ENCODE measurements at places on chromosomes 1 and 21.

GRCh38 chr1:34781844-34782391, 904 bp downstream of the GJB3 start:
- DNase-seq: no peak

DNA sequence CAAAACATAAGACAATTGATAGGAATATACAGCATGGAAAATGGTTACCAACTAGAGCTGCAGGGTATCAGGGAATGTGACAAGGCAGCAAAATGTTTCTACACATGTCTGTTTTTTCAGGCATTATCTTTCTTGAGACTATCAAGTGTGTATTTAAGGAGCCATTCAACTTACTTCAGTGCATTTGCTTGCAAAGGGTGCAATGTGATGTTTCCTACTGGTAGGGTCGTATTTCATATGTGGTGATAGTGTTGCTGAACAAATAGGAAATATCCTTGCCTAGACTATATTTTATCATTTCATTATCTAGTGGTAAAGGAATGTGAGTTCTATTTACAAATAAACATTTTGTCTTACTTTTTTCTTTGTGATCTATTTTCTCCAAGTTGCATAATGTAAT, 42.4 kb downstream of the PTPRC start:
- DNase-seq: no peak

DNA sequence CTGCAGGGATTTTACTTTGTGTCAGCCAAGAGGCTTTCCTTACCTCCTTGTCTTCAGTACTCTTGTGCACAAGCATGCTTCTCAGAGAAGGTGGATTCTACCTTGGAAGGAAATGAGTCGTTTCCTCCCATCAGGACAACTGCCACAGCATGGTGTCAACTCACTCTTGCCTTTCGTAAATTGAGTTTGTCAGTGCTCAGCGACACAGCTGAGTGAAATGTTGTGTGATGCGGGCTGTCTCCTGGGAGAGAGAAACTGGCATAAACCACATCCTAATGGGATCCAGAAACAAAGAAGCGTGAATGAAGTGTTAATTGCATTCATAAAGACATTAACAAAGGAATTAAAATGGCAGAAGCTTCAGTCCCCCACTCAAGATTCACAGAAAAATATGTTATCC, 51.5 kb upstream of the SLC22A15 start:
- DNase-seq: no peak

- no peak for DNase-seq
Measured at GRCh38 chr1:84996846-84997666, at the start of gene MCOLN2. TSS of gene MCOLN2 (minus strand) at chr1:84997113. CDS start at chr1:84996872, 241 bp downstream.

DNA sequence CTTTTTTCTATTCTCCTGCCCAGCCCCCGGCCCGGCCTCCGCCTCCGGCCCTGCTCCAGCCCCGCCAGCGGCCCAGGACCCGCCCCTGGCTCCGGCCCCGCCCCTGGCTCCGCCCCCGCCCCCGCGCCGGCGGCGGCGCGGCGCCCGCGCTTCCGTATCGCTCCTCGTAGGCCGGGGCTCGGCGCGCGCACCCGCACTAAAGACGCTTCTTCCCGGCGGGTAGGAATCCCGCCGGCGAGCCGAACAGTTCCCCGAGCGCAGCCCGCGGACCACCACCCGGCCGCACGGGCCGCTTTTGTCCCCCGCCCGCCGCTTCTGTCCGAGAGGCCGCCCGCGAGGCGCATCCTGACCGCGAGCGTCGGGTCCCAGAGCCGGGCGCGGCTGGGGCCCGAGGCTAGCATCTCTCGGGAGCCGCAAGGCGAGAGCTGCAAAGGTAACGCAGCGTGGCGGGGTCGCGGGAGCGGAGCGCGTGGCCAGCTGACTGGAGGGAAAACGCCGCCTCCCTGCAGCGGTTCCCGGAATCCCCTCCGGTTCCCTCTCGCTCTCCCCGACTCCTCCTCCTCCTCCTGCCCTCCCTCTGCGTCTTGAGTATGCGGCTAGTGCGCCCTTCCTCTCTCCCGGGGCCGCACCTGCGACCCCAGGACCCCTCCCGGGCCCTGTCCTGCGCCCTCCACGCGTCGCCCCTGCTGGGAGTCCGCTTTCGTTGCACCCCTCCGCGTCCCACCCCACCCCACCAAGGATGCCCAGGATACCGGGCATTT, at the start of gene IFNAR2:
Gene IFNAR2 (plus strand): TSS at position 155 of the 761 bp plus-strand sequence. CDS start 11,985 bp downstream, outside the sequence.
- peak; percentile 62 for DNase-seq

GRCh38 chr1:85865213-85865612, 157.0 kb upstream of the ZNHIT6 start:
- DNase-seq: no peak

DNA sequence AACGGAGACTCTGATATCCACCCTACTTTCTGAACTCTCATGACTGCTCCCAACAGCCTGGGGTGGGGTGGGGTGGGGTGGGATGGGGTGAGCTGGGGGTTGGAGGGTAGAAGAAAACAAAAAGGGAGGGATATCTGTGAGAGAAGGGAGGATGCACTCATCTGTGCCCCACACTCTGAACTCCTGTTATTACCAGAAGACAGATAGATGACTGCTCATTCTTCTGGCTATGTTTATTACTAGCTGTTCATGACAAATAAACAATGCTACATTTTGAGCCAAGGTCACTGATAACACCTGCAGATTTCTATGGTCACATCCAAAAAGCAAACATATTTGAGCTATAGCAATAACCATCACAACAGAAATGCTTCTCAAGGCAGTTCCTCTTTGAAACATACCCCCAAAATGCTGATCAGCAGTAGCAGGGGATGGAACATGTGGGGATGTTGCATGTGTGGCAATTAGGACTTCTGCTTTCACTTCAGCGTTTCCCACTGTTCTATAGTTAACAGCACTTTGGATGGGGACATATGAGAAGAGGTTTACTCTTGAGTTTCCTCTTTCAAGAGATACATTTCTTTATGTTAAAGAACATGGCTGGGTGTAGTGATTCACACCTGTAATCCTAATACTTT, 43.3 kb downstream of the GPR3 start:
- DNase-seq: no peak

GRCh38 chr1:97745912-97746311, 174.9 kb downstream of the DPYD start:
- no peak for DNase-seq

DNA sequence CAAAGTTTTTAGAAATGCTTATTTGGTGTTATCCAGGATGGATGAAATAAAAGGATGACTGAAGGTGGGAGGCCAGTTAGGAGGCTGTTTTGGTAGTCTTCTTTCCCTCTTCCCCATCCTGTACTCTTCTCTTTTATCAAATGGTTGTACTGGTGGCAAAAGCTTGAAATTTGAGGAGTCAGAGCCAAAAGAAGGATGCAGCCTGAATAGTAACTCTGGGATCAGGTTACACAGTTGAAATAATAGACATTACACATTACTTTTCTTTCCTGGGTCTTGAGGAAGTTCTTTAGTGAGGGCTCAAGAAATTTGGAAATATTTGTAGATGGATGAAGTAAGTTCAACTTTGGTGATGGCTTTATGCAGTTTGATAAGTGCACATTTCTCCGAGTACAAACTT, 108.6 kb downstream of the GPR52 start:
- no peak for DNase-seq

DNA sequence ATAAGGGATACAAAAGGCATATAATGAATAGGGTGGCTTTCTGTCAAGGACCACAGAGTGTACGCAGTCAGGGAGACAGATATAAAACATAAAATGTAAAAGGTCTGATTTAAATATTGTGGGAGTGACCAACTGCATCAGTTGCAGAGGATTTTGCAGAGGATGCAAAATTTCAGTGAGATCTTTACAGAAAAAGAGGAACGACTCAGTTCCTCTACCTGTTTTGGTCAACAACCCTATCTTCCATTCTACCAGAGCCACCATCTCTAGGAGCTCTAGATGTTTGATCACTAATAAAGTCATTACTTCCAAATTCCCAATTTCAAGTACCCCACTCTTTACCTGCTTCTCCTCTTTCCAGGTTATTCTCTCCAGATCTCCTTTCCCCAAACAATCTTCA, 16.5 kb downstream of the SOD1 start:
- DNase-seq: no peak

- no peak for DNase-seq
Measured at GRCh38 chr1:109910123-109910962, at the start of gene CSF1. TSS of gene CSF1 (plus strand) at chr1:109910849. CDS start at chr1:109911024, 175 bp downstream.

DNA sequence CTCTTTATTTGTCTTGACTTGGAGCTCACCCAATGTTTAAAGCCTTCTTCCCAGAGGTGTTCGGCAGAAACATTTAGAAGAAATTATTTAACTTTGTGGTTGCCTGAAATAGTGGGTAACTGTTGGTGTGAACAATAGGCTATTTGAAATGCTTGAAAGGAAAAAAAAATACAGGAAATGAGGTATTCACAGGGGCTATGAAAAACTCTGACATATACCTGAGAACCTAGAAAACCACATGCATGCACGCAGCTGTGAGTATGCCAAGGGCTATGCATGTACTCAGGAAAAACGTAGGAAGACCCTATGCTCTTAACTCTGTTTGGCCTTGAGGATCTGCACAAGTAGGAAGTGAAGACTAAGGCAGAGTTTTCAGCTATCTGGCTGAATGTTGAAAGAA, 16.4 kb upstream of the RNF186 start:
- no peak for DNase-seq

DNA sequence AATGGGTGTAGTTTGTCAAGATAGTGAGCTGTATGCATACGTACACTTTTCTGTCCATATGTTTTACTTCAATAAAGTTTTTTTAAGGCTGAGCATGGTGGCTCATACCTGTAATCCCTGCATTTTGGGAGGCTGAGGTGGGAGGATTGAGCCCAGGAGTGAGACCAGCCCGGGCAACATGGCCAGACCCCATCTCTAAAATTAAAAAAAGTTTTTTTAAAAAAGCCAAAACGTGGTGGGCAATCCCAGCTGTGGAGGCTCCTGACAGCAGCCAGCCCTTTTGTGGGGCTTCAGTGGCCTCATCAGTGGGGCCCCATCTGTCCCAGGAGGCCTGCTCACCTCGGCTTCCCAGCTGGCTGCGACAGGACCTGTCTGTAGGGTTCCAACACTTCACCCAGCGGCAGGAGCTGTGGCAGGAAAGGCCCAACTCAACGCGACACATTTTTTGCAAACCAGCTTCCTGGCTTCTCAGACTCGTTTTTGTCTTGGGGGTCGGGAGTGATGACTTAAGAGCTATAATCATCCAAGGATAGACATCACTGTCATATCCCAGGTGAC, 56.9 kb upstream of the LBR start:
- no peak for DNase-seq

DNA sequence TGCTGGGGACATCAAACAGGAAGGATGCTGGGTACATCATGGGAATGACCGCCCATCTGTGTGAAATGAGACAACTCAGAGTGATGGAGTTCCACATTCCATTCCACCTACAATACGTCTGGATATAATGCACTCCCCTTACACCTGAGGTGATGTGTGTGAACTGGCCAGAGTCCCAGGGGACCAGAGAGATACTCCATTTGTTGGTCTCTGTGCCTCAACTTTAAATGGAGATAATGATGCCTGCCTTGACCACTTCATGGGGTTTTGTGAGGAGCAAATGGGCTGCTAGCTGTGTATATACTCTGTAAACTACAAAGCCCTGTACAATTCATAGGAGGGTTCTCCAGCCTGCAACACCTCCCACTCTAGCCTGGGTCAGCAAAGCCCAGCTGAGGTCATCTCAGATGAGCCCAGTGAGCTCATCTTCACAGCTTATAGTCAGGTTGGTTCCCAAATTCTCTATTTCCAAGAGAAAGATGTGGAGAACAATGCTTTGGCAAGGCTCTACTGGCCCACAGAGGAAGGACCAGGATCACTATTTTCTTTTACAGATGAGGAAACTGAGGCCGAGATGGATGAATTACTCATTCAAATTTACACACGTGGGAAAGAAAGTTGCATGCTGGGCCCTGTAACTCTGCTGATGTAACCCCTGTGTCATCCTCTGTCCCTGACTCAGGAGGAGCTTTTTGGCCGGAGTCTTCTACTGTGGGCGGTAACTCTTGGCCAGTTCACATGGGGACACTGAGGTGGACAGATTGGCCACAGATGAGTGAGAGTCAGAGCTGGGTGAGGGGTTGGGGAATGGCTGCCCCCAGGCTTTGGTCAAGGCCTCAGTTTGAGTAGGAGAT, 105.6 kb upstream of the GCLM start:
- DNase-seq: no peak

DNA sequence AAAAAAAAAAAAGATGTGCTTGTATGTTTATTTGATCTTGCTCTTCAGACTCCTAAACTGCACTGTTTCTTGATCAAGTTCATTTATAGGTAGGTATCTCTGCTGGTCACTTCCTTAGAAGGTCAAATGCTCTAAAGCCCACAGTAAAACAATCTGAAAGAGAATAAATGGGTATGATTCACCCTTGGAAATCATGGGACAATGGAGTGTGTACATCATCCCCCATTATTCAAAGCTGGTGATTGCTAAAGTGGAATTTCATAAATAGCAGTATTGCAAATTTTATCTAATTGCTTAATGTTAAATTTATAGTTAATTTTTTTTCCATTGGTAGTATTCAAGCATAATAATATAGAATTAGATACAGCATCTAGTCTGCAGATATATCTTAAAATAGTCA, 53.4 kb downstream of the MIER1 start:
- DNase-seq: no peak

DNA sequence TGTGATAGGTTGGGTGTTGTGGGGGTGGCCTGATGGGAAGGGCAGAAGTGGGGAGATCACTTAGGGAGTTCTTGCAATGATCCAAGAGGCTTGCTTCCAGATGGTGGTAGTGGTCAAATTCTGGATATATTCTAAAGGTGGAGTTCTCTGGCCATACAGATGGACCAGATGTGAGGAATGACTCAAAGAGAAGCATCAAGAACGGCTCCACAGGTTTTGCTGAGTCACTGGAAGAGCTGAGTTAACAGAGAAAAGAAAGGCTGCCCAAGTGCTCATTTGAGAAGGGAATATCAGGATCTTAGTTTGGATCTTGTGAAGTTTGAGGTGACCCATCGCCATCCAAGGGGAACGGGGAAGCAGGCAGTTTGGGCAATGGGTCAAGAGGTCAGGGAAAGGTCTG, 192.9 kb upstream of the GALNT2 start:
- DNase-seq: no peak

- DNase-seq: no peak
Measured at GRCh38 chr1:228824366-228824765, 89.1 kb downstream of the RHOU start.

- no peak for DNase-seq
Measured at GRCh38 chr1:9289711-9290485, 2.8 kb upstream of the SPSB1 start.

- no peak for DNase-seq
Measured at GRCh38 chr1:100306735-100307313, 40.8 kb downstream of the RTCA start.

DNA sequence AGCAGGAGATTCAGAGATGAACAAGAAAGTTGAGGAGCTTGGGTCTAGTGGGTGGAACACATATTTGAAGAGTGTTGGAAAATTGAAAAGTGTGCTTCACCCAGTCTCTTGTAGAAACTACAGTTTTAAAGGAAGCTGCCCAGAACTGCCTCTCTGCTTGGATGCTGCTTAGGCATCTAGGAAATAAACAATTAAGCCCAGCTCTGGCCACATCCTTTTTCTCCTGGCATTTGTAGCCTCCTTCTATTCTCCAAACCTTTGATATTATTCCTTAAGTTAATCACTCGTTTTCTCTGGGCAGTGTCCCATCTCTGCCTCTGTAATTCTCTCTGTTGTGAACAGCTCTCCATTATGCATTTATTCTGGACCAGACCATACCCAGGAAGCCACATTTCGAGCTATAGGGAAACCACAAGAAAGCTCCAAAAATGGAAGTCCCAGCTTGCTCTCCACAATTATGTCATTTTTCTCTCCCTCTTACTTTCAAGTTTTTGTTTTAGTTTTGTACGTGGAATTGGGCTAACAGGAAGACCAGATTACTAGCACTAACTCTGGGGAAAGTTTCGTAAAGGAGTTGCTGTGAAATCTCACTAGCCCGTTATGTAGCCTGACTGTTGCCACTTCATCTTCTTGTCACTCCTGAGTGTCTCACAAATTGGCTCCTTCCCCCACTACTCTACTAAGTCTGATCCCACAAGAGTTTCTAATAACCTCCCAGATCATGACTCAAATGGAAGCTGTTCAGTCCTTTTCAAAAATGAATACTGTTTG, 102.2 kb downstream of the NTMT2 start:
- no peak for DNase-seq

All from NCI-H187 (cell line).